ENCODE measurements at places on chromosomes 5 and 9. TPM values are rescaled to one million over a fixed set of nuclear protein-coding genes. Genes with fewer than 3 reads are reported as not detected.

The ANKRD55 gene
- 0.20 TPM for total RNA-seq

The OR1J4 gene
- total RNA-seq = not detected

The PCDHGA5 gene
- total RNA-seq = 3.3 TPM

The ACTL7B gene
- total RNA-seq = not detected

The ADAMTS13 gene
- 7.1 TPM for total RNA-seq

The SGCD gene
- total RNA-seq = 10.6 TPM
